Right cardiac atrium (tissue), 5 donors: ENCODE measurements at places on chromosomes 2 and 18. TPM values are rescaled to one million over a fixed set of nuclear protein-coding genes. Genes with fewer than 3 reads are reported as not detected.
A peak's percentile ranks its signal among the peaks of the same experiment; 100 is the strongest.

DNA sequence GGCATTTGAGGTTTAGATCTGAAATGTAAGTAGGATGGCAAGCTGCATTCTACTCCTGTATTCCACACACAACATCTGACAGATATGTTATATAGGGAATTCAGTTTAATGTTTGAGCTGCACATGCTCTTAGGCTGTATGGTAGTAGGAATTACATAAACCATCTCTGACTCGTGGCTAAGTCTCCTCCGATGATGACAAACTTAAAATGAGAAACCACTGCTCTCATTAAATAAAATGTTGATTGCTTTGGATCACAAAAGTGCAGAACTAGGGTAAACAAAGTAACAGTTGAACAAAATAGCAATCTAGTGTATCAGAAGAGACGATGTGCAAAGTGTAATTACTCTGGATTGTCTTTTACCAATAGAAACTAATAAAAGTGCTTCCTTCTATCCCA lies 50.1 kb upstream of the WDR75 start:
- DNase-seq, result no peak

DNA sequence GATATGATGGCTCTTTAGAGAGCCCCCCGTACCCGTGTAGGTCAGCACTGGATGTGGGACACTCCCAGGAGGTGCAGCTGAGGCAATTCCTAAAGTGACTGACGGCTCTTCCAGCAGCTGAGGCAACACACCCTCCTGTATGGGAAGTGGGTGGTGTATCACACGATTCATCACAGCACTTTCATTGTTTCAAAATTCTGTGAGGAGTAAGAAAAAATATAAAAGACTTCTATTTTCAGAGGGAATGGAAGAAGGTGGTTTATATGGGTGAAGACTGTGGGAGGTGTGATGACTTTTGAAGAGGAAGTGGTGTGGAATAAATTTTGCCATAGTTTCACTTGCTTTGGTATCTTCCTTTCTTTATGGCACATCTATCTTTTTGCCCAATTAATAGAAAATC lies 22.3 kb downstream of the QPCT start:
- no peak for DNase-seq

DNA sequence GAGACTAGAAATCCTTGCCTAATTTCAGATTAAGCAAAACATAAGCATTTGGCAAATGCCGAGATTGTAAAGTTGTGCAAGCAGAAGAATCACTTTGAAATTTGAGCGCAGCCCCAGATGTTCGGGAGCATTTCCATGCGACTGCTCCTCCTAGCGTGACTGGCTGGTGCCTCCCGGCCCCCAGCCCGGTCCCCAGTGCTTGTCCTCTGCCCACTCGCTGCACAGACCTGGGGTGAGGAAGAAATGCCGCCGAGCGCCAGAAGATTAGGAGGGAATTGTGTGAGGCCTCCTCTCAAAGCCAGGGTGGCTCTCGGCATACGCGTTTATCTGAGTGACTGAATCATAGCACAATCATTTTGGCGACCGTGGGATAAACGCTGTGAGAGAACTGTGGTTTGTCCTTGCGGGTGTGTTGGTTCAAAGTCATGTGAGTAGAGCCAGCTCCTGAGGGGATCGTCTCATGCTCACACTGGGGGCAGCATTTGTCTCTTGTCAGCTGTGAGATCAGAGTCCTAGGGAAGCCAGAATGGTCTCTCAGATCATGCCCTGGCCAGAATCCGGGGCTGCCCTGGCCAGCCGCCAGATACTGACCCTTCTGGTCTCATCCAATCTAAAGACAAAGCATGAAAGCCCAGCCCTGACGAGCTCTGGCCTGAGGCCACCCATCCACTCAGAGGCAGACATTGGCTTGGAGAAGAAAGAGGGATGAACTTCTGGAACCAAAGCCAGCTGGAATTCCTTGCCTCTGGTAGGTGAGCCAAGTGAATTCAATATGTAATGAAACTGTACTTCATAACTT lies 189.3 kb downstream of the SH3RF3 start:
- peak; percentile 94 for DNase-seq

GRCh38 chr2:84389794-84390193 lies 69.3 kb downstream of the SUCLG1 start:
- DNase-seq, result no peak

GRCh38 chr2:240353944-240354343 lies 81.5 kb upstream of the GPC1 start:
- no peak for DNase-seq

DNA sequence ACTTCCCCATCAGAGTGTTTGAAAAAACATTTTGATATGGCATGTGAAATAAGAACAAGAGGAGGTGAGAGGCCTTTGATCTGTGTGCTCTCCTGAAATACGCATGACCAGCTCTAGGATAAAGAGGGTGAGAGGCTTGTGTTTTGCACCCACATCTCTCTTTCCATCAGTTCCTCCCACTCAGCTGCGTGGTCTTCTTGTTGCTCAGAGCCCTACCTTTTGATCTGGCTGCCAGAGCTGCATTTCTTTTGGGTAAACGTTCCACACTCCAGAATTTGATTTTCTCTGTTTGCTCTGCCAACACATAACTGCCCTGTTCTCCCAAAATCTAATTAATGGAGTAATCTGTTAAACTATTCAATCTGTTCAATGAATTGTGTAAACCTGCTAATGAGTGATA lies 72.0 kb upstream of the FN1 start:
- no peak for DNase-seq

DNA sequence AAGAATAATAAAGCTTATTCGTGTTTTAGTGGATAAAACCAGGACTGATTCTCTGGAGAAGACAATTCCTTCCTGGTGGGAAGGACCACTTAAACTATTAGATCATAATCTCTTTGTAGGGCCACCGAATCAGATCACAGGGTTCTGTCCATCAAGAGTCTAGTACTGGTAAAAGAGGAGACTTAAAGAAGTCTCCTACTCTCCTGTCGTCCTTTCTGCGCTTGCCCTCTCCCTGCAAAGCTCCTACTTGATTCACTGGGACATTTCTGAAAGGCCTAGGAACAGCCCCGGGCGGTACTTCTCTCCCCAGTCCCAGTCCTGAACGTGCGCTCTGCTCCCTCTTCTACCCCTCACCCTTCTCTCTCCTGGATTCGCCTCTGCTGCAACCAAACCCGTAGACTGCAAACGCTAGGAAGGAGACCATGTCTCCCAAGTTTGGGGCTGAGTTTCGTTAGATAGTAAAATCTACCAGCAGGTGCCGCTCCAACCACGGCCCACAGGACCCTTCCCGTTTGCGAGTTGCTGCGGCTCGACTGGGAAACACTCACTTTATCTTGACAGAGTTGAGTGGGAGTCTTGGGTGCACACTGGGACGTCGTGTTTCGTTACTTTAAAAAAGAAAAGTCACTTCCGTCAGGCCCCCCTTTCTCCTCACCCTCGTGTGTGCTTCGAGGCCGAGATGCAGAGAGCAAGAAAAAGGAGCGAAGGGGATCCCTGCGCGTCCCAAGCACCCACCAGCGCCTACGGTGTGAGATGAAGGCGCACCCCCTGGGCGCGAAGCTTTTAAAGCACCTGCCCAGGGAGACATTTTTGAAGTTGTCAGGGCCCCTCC lies 923 bp downstream of the FIGLA start:
- peak; percentile 60 for DNase-seq

DNA sequence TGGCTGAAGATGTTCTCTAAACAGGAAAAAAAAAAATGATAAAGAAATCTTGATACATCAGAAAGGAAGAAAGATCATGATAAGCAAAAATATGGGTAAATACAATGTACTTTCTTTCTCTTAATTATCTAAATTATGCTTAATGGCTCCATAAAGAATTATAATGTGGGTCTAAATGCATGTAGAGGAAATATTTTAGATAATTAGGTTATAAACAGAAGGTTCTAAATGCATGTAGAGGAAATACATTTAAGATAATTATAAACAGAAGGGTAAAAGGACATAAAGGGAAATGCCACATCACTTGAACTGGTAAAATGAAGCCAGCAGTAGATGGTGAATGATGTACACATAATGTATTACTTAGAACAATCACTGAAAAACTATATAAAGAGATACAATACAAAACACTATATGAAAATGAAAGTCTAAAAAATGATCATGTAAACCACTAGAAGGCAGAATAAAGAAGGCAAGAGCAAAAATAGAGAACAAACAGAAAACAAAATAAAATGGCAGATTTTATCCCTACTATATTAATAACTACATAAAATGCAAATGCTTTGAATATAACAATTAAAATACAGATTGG lies 308.4 kb upstream of the CDH2 start:
- DNase-seq, result no peak

DNA sequence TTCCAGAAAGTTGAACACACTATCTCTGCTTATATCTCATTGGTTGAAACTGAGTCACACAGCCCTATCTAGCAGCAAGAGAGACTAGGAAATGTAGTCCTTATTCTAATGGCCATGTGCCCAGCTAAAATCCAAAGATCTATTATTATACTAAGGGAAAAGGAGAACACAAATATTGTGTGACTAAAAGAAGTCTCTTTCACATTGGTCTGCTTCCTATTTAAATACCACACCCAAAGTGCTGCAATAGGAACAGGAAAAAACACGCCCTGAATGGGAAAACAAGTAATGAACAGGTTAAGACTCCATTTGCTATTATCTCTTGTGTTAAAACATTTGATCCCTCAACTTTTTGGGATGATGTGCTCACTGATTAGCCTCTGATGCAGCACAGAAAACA lies 86.8 kb upstream of the BARD1 start:
- no peak for DNase-seq

- no peak for DNase-seq
These were observed 14.5 kb downstream of the IL1R2 start for GRCh38 chr2:102005989-102006885.

DNA sequence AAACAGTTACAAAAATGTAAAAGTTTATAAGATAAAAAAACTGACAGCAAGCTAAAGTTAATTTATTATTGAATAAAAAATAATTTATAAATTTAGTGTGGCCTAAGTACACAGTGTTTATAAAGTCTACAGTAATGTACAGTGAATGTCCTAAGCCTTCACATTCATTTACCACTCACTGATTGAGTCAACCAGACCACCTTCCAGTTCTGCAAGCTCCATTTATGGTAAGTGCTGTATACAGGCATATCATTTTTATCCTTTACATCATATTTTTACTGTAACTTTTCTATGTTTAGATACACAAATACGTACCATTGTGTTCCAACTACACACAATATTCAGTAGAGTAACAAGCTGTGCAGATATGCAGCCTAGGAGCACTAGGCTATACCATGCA lies 184.2 kb upstream of the LRATD1 start:
- no peak for DNase-seq

- no peak for DNase-seq
These were observed 74.2 kb downstream of the RAB31 start for GRCh38 chr18:9782073-9782857.

GRCh38 chr2:39335930-39336329 lies 92.2 kb upstream of the CDKL4 start:
- DNase-seq, result no peak

GRCh38 chr2:174430066-174430465 lies 34.5 kb downstream of the SCRN3 start:
- no peak for DNase-seq

- no peak for DNase-seq
These were observed 97.0 kb upstream of the PTPRM start for GRCh38 chr18:7470101-7470500.

- DNase-seq, result peak; percentile 55
These were observed 231.1 kb upstream of the AGAP1 start for GRCh38 chr2:235262750-235263149.

DNA sequence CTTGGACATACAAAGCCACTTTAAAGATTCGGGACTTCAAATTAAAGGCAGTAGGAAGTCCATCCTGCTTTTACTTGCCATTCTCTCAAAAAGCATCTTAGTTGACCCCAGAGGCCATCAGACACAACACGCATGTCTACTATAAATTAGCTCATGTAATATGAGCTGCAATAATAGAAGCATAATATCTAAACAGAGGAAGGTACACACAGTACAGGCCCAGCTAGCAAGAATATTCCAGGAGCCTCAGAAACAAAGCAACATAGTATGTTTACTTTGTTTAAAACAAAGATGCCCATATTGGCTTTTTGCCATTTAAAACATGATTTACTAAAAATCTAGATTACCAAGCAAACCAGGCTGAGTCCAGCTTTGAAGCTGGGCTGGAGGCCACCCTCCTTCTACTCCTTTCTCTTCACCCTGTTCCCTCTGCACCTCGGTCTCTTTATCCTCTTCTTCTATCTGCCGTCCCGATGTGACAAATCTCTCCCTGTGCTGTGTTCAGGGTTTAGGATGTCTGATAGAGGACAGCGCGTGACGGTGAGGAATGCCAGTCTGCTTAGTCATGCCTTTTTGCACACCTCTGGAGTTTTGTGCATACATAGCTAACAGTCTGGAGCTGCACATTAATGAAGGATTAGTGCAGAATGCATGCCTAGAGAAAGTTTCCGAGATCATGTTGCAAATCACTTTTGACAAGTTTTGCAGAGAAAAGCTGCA lies 28.2 kb downstream of the DTNA start:
- DNase-seq, result peak; percentile 39

DNA sequence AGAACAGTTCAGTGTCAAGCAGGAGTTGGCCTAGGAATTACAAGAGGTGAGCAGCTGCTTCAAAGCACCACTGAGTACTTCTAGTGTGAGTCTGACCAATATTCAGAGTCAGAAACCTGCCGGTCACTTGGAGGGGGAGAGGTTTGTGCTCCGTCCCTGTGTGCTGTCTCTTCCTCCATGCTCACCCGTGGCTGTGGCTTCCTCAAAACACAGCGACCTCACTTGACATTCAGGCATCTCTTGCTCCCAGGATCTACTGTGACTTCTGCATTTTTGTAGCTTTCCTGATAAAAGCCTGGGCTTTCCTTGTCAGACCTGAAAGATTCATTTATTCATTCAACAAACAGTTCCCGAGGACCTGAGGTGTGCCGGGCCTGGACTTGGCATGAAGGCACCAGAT lies 32.9 kb downstream of the TPRKB start:
- DNase-seq, result no peak

DNA sequence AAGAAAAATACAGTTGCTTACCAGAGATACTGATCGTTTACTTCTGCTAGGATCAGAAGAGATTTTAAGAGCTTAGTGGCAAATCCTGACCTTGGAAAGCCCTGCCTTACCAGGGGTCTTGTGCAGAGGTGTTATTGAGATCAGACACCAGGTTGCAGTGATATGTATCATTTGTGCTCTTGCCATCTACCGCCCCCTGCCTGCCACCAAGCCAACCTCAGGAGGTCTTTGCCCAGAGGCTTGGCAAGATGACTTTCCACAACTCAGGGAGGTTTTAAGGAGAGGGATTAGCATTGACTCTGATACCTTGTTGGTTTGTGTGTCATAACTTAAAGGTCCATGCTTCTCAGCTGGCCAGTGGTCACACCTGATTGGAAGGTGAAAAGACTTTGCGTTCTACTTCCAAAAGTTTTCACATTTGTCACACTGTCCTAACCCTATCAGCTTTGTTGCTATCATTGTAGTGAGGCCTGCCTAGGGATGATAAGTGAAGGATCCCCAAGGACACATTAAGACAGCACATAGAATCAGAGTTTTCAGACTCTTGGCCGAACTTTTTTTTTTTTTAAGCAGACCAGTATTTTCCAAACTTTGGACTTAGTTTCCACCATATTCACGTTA lies 46.2 kb upstream of the MGAT5 start:
- DNase-seq, result peak; percentile 76

VWA3B gene
- 0.29 TPM for total RNA-seq

SS18 gene
- total RNA-seq, result 36.7 TPM

ST8SIA3 gene
- total RNA-seq, result not detected

REG1B gene
- total RNA-seq, result not detected

TSPYL6 gene
- total RNA-seq, result not detected

UGT1A5 gene
- total RNA-seq, result not detected

HRH4 gene
- not detected for total RNA-seq

MYL12B gene
- total RNA-seq, result 172 TPM

GPR45 gene
- not detected for total RNA-seq
